Stimulated activated CD4-positive, alpha-beta T cell treated with anti-CD3 and anti-CD28 coated beads, Interleukin-2, amount 100 ng/mL, for 4 hours (primary cell): ENCODE measurements at places on chromosomes 1 and 21.
A peak's percentile ranks its signal among the peaks of the same experiment; 100 is the strongest.

GRCh38 chr1:38210021-38210894, 163.7 kb upstream of the POU3F1 start:
- no peak for DNase-seq

DNA sequence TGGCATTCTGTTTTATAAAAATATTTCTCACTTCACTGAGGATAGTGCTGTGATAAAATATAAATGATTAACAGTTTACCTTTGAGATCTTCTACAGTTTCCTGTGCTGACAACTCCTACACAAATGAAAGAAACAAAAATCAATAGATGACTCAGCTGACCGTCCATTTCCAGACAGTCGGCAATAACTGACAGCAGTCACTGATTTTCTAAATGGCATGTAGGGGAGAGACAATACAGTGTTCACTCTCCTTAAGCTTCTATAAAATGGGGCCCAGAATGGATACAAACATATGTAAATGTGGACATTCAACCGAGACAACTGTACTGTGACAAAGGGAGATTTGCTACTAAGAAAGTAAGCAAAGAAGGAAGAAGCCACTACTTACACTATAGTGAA, 34.3 kb downstream of the PCNX2 start:
- no peak for DNase-seq

DNA sequence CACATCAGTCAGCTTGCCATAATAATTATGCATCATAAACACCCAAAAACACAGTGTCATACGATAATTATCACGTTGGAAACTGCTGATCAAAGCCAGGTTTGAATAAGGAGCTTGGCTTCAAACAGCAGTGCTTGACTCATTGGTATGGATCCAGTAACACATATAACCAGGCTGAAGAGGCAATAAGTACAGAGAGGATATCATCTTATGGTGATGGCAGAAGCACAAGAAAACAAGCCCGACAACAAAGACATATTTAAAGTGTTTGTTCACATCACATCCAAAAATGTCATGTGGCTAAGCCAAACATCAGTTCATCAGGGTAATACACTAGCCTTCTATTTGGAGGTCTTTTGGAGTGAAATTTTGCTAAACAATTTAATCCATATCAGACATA, 389.7 kb downstream of the NCAM2 start:
- no peak for DNase-seq

DNA sequence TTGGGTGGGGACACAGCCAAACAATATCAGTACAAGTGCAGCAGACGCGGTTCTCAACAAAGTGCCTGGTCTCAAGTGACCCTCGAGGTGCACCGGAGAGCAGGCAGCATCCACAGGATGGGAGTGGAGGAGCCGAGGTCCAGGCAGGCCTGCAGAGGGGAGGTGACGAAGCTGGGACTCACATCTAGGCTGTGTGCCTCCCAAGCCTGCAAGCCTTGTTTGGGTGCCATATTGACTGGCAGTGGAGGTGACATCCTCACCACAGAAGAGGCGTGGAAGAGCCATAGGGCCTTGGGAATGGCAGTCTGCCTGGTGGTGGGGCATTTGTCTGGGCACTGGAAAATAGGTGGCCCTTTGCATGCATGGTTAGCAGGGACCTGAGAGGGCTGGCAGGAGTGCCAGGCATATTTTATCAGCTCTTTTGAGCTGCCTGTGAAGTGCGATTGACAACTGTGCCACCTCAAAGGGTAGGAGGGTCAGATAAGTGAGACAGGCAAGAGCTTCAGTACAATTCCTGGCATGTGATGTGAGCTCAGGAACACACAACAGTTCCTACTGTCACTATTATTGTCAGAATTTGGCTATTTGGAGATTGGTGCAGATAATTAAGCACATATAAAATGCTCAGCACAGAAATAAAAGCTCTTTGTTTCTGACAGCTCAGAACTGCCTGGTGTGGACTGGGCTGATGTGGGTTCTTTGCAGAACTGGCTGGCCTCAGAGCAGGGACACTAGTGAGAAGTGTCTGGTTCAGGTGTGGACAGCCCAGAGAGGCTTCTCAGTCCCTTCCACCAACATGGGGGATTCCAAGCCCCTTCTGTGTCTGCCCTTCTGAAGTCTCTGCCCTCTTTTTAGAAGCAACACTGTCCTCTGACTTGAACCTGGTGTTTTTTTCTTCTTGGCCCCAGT, 347.6 kb upstream of the AJAP1 start:
- no peak for DNase-seq

DNA sequence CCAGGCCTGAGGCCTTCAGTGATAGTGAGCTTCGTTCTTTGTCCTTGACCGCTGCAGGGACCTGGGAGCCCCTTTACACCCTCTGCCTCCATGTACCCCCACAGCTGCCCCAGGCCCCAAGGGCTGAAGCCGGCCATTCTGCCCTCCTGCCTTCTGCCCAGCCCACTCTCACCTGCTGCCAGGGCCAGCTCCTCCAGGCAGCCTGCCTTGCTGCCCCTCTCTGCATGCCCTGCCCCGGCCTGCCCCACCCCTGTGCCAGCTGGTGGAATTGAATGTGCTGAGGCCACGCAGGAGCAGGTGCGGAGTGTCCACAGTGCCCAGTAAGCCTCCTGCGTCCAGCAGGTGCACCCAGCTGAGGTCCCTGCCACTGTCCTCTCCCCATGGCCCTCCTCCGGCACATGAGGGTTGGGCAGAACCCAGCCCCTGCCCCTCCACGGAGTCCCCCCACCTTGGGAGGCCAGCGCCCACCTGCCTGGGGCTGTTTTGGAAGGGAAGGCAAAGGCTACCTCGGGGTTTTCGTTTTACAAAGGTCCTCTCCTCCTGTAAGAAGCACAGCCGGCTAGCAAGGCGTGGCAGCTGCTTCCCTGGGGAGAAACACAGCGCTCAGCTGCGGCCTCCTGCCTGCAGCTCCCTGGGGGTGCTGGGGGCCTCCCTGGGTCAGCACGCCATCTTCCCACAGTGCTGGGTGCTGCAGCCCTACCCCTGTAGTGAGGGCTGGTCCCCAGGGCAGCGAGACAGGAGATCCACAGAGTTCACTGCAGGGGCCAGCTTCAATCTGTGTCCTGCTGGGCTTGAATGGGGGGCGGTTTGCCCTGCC, 21.0 kb downstream of the MMEL1 start:
- DNase-seq = no peak

GRCh38 chr1:226551299-226551698, 2.7 kb downstream of the STUM start:
- no peak for DNase-seq

DNA sequence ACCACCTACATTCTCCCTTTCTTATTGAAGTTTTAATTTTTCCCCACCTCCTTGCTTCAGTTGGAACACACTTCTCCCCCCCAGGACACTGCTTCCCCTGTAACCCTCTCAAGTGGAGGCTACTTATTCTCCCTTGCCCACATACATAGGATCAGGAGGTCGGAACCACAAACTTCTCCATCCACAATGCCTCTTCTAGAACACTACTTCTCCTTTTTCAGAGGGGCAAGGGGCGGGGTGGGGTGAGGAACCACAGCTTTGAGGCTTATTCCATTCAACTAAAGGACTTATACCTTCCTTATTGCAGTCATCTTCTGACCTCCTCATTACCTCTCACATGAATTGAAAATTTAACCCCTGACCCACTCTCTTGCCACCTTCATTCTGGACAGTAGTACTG, 81.3 kb downstream of the NEK7 start:
- DNase-seq = no peak

DNA sequence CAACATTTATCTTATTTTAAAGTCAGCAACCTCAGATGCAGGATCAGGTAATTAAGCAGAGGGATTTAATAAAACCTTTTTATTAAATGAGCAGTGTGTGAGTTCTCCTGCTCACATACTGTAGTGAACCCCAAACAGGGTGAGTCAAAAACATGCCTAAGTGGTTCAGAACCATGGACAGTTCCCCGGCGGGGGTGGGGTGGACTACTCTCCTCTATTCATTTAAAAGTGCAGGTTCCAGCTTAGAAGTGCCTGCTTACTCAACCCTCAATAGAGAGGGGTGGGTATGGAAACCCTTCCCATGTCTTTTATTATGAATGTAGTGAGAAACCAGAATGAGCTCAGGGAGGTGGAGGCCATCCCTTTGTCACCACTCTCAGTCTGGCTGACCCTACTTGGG, 397.9 kb downstream of the HHAT start:
- no peak for DNase-seq

- DNase-seq = no peak
Observed at GRCh38 chr1:212614453-212615200, 6.1 kb downstream of the ATF3 start.

GRCh38 chr1:117096951-117097408, 24.6 kb downstream of the TRIM45 start:
- no peak for DNase-seq

GRCh38 chr1:210264496-210265380, 32.1 kb downstream of the SERTAD4 start:
- DNase-seq = no peak

GRCh38 chr1:27726173-27727044, 648 bp downstream of the FAM76A start:
- DNase-seq = peak; percentile 10

- DNase-seq = no peak
Observed at GRCh38 chr1:85584923-85585322, 4.4 kb downstream of the CCN1 start.

DNA sequence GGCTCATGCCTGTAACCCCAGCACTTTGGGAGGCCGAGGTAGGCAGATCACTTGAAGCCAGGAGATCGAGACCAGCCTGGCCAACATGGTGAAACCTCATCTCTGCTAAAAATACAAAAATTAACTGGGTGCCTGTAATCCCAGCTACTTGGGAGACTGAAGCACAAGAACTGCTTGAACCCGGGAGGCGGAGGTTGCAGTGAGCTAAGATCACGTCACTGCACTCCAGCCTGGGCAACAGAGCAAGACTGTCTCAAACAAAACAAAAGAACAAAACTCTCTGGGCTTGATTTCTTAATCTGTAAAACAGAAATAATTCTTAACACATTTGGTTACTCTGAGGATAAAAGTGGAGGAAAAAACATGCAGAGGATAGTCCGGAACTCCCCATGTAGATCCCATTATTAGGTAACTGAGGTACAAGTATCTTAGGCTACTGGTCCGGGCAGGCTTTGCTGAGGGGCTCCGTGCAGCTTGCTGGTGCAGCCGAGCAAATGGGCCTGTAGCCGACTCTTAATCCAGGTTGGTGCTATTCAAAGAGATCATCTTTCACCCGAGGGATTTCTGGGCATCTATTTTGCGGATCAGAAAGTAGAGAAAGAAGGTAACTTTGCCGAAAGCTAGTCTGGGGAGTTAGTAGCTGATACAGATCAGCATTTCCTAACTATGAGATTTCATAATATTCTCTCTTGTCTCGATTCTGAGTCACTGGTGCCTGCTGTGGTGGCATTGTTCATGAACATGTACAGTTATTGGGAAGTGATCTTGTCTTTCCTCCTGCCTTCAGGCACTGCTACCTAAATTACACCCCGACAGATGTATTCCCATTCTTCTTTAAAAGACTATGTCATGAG, 56.8 kb downstream of the NFIA start:
- no peak for DNase-seq

DNA sequence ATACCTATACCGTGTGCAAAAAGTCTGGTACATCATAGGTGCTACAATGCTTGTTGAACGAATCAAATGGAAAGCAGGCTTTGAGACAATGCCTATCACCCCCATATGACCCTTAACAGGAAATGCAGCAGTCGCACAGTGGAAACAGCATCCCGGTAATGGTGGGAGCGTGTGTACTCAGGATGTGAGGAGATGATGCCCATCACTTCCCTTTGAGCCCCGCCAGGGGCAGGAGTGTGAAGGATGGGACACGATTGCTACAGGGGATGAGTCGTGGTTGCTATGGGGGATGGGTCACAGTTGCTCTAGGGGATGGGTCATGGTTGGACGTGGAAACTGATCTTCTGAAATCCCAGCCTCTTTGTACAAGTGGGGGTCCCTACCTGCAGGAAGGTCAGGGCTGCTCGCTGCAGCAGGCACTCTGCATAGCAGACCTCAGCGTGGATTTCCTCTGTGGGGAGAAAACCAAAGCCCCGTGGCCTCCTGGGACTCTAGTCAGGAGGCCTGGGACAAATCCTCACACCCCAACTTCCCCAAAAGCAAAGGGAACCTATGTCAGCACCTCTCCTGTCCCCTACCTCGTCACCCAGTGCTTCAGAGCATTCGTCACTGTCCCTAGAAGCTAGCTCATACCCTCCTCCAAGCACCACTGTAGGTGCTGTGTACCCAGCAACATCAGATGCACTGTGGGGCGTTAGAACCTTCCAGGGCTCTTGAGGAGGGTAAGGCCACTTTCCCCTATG, 19.3 kb downstream of the TTC39A start:
- DNase-seq = no peak

DNA sequence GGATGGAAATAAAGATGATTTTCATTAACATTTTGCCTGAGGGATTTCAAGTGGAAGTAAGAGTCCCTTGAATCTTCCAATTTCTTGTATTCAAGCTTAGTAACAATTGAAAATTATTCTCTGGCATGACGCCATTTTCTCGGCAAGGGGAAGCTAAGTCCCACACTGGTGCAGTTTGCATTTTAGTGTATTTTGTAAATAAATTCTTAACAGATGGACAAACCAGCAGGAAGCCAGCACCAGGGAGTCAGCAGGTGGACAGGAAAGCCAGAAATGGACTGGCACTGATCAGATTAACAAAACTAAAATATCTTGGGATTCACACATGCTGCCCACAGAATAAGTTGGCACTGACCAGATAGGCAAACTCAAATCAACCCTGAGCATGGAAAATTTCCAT, 311.3 kb downstream of the LRRIQ3 start:
- no peak for DNase-seq

DNA sequence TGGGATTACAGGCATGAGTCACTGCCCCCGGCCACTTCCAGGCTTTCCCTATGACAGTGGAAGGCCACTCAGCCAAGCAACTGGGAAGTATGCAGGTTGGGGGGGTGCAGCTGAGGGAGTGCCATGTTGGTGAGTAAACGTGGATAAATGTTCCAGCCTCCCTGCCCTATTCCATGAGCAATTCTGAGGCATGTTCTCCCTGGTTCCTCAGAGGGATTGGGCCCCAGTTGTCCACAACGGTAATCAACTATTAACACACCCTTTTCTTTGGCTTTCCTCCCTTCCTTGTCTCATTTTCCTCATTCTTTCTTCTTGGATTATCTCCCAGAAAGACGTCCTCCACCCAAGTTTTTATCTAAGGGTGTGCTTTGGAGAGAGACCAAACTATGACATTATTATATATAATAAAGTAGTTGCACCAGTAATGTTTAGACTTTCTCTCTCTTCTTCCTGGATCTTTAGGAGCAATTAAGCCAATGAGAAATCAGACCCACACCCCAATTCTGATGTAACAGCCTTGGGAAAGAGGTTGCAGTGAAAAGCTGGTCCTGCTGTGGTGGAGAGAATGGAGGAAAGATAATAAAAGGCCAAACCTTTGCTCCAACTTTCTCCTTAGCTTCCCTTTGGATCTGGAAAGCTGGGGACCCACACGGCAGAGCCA, 6.8 kb upstream of the SLAMF9 start:
- DNase-seq = no peak

GRCh38 chr1:182968836-182969734, 16.1 kb upstream of the SHCBP1L start:
- DNase-seq = no peak
